T-helper 9 cell (primary cell): ENCODE measurements at places on chromosomes 7 and 10.

- no peak for DNase-seq
Measured at GRCh38 chr10:118596426-118597124, 1.1 kb upstream of the PRLHR start.

- no peak for DNase-seq
Measured at GRCh38 chr7:102089175-102090098, 197.2 kb upstream of the SH2B2 start.

DNA sequence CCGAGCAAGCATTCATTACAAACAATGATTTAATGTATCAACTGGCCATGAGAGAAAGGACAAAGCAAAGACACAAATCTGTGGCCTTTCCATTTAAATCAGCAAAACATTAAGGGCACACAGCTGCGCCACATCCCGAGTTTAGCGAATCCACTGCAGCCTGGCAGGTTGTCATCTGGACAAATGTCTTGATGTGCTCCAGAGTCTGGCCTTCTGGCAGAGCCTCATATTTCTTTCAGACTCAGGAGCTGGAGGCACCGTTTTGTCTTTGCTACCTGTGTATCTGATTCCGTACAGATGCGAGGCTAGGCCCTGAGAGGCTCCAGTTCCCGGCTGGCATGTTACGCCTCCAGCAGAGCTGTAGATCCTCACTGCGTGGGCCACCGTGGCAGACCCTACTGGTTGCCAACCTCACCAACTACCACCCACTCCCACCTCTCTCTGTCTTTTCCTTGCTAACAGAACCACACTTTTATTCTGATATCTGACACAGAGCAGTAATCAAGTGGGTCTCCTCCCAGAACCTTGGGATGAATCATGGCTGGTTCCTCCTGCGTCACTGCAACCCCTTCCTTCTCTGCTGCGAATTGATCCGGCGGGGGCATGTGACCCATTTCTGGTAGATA is 40.9 kb upstream of the EFCAB10 start:
- DNase-seq: no peak

- DNase-seq: no peak
Measured at GRCh38 chr7:68146983-68147382, 1150.3 kb downstream of the TYW1 start.

- no peak for DNase-seq
Measured at GRCh38 chr7:45582868-45583277, 8.7 kb downstream of the ADCY1 start.

DNA sequence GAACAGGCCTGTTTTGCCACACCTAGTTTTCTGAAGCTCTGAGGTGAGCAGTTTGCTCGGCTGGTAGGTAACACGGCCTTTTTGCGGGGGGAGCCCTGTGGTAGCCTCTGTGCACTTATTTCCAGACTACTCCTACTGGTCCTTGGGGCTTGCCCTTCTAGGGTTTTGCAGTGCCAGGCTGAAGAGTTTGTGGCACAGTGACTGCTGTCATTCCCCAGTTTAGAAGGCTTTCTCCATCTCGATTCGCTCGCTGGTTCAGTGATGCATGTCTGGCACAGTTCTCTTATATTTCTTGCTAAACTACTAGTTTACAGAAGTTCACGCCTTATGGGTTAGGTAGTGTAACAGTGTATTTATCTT is 711 bp downstream of the KIF20B start:
- peak; percentile 7 for DNase-seq

- no peak for DNase-seq
Measured at GRCh38 chr7:117217106-117218035, 105.5 kb downstream of the WNT2 start.

DNA sequence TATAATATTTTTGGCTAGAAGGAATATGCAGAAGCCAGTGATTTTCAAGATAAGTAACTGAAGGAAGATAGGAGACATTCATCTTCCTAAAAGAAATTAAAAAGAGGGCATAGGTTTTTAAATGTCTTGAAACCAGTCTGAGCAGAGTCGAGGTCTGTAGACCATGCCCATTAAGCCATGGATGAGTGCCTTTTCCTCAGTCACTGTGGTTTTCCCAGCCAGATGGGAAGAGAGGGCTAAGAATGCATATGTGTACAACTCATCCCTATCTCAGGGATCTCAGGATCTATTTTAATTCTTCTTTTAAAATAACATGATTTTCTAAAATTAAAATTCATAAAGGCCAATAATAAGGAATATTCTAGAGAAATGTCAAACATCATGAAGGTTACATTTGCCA is 112.8 kb downstream of the PPP1R3A start:
- DNase-seq: no peak

DNA sequence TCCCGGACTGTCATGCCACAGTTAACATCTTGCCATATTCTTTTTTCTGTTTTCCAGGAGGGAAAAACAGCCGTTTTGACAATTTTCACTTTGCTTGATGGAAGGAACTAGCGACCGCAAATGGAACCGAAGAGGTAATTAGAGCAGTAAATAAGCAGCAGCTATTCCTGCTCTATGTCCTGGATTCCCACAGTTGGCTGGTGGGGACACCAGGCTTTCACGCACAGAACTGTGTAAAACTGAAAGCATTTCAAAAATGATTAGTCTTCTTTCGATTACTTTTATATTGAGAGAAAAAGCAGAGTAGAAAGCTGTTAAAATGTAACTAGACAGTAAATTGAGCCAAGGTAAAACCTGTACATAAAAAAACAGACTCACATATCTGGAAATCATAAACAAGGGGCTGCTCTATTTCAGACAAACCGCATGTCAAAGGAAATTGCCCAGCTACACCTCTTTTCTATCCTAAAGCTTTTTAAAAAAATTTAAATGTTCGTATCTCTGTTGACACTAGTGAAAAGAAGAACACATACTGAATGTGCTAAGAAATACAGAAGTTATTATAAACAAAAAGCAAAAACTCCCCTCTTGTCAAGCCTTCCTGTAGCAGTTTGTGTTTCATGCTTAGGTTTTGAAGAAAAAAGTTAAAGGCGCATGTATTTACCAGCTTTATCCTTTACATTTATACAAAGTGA is 93.4 kb downstream of the RNF216 start:
- no peak for DNase-seq

DNA sequence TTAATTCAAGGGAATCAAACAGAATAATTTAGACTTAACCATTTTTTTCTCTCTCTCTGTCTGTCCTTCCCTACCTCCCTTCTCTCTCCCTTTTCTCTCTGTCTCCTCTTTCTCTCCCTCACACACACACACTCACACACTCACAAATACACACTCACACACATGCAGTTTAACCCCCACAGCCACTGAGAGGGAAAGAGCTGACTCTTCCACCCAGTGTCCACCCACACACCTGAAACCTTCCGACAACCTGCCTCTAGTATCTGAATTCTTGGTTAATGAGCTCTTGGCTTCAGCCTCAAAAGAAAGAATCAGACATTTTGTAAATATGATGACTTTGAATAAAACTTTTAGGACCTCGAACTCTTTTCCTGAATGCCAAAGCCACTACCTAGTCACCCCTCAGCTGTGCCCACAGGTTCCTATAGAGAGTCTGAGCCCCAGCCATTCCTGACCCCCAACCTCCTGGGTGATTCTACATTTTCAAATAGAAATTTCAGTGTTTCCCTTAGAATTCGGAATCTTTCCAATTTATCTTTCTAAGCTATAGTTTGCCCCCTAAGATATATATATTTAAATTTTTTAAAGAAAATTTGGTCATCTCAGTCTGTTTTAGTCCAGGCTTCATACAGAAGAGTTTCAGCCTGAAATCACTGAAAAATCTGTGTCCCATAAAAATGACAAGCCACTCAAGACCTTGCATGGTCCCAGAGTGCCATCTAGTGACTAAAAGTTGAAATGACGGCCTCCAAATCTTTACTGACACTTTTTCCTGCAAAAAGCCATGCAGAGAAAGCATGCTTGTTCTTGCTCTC is 202.8 kb downstream of the IPMK start:
- no peak for DNase-seq

GRCh38 chr10:6877336-6877721 is 297.3 kb upstream of the PRKCQ start:
- DNase-seq: no peak

DNA sequence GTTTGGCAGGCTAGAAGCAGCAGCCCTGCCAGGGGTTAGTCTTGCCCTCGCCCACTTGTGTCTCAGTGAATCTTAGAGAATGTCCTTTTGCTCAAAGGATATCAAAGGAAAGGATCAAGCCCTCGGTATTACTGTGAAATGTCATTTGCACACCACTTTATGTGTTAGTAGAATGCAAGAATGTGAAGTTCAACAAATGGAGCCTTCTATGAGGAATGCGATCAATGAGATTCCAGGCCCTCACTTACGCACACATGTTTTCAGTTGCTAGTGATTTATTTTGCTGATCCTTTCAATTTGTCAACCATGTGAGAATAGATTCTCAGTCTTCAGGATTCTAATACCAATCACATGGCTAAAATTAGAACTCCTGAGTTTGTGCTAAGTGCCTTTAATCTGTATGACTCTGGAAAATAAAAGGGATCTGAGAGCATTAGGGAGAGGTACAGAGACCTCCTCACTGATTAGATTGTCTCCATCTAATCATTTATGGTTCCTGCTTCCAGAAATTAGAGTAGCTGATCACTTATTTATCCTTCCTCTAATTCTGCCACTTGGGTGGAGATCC is 123.0 kb upstream of the SP4 start:
- no peak for DNase-seq

- no peak for DNase-seq
Measured at GRCh38 chr7:61576-62360, 130.6 kb upstream of the FAM20C start.

DNA sequence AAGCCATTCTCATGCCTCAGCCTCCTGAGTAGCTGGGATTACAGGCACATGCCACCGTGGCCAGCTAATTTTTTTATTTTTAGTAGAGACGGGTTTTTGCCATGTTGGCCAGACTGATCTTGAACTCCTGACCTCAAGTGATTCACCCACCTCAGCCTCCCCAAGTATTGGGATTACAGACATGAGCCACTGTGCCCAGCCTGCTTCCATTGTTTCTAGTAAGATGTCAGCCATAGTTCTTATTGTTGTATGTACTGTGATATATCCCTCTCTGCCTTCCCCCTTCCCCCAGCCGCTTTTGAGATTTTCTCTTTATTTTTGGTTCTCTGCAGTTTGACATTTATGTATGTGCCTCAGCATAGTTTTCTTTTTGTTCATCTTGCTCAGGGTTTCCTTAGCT is 87.9 kb upstream of the KLF14 start:
- no peak for DNase-seq
